EH (cell line): ENCODE measurements at places on chromosomes 7 and 10.

- no peak for DNase-seq
These were observed 36.0 kb downstream of the PRTFDC1 start for GRCh38 chr10:24916365-24916764.

GRCh38 chr7:45698303-45699014 lies 124.3 kb downstream of the ADCY1 start:
- DNase-seq = no peak

DNA sequence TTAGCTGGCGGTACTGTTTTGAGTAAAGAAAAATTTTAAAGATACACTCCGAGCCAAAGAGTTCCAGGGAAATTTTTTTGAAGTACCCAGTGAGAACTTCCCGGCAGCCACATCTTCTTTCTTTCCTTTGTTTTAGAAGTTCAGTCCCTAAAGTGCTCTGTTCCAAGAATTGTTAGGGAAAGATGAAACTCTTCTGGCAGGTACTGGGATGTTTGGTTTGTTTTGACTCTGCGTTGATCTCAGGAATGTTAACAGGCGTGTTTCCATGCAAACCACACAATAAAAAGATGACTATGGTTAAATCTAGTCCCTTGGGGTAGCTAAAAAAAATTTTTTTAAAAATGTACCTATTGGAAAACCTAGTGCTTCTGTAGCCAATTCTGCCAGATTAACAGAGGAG lies 224.7 kb upstream of the PHYHIPL start:
- peak; percentile 54 for DNase-seq

GRCh38 chr7:148884049-148884298 lies at the start of gene EZH2:
TSS of gene EZH2 (minus strand) at chr7:148884291. CDS start at chr7:148847298, 36,993 bp downstream.
- DNase-seq = no peak

DNA sequence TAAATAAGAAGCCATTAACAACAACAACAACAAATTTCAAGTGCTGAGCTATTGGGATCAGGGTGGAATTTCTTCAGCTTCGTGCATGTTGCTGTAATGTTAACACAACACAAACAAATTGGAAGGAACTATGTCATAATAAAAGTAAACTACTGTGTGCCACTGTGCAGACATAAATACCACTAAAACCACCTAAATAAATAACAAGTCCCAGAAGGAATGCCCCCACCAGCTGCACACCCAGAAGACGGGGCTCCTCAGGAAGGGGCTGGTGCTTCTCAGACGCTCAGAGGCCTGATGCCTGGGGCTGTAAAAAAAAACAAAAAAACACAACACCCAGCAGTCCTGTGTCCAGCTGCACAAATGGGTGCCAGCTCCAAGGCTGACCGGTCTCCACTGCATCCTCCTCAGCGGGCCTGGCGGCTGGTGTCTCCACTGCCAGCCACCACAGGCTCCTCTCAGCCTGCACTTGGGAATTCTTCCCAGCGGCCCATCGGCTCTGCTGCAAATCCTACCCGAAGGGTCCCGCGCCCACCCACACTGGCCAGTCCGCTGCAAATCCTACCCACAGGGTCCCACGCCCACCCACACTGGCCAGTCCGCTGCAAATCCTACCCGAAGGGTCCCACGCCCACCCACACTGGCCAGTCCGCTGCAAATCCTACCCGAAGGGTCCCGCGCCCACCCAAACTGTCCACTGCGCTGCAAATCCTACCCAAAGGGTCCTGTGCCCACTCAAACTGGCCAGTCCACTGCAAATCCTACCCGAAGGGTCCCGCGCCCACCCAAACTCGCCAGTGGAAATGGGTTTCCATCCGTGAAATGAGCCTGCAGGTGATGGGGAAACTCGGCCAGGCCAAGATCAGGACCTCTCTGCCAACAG lies 35.8 kb upstream of the DNAAF5 start:
- DNase-seq = no peak

DNA sequence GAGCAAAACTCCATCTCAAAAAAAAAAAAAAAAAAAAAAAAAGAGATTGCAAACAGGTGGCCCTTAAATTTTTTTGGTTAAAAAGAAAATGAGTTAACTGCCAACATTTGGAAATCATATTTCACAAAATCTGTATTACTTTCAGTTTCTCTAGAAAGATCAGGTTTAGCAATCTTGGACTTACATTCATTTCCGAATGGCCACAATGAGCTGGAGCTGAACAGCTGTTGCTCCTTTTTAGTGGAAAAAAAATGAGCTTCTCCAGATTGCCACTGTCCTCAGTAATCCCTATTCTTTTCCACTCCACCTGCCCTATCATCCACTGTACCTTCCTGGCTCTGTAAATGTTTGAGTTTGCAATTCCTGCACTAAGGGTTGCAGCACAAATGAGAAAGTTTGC lies 43.6 kb downstream of the RAB11FIP2 start:
- no peak for DNase-seq

DNA sequence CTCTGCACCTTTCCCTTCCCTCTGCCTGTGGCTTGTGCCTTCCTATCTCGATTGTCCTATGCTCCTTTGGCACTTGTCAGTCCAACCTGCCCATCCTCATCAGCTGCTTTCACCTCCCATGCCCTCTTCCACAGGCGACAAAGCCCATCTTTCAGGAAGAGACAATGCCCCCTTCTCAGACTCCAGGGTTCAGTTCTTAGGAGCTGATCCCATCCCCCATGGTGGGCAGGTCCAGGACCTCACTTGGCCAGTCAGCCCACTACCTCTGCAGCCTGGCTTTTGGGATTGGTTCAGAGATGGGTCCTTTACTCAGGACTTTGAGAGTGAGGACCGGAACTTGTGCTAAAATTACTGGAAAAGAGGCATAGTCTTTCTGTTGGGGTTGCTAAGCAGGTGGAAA lies 74.0 kb upstream of the NANOS1 start:
- DNase-seq = no peak

DNA sequence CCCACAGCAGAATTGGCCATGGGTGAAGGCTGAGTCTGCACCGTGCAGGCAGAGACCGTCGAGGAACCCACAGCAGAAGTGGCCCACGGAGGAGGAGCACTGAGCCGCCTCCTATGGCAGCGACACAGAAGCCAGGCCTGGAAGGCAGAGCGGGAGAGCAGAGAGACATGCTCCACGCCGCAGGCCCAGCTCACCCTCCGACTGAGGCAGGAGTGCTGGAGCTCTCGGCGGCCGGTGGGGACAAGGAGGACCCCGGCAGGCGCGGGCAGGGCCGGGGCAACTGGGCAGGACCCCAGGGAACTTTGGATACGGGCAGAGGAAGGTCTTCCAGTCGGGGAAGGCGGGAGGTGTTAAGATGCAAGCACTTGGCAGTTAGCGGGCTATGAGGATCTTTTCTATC lies 420.4 kb downstream of the DNAJB6 start:
- no peak for DNase-seq

GRCh38 chr7:68562323-68562899 lies 1035.9 kb upstream of the AUTS2 start:
- DNase-seq = peak; percentile 3

- DNase-seq = peak; percentile 95
These were observed at the start of the genes CNPY4 and TAF6 for GRCh38 chr7:100119072-100119969. TSS of gene CNPY4 (plus strand) at chr7:100119634. CDS start at chr7:100119745, 111 bp downstream. TSS of gene TAF6 (minus strand) at chr7:100119358. CDS start at chr7:100114209, 5,149 bp downstream.

- DNase-seq = no peak
These were observed 87.8 kb upstream of the DYNC1I1 start for GRCh38 chr7:95684505-95684904.

GRCh38 chr10:70441161-70441894 lies at the start of gene NODAL:
TSS of gene NODAL (minus strand) at chr10:70441681. CDS start at chr10:70441667, 14 bp downstream.
- no peak for DNase-seq

DNA sequence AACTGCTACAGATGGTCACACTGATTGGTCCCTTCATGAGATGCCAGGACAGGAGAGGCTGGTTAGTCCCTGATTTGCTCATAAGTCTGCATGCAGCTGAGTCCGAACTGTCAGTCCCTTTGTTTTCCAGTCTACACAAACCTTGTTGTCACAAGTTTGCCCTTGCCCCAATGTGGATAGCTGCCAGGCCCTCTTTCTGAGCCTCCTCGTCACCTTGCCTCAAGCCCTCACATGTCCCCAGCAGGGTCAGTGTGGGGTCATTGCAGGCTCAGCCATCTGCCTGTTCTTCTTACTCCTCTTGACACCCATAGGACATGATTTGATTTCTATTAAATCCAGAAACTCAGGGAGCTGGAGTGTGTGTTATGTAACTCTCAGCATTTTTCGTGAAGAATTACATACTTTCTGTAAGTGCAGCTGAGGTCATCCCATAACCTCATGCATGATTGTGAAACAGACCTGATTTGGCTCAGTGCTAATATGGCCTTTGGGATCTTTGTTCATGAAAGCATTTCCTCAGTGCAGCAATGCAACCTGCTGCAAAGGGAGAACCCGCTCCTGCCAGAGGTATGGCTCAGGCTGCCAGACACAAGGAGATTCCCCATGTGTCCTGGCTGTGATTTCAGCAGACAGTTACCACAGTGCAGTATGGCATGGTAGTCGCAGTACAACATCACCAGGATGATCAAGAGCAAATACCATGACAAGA lies 70.0 kb upstream of the ZMIZ2 start:
- DNase-seq = peak; percentile 84

DNA sequence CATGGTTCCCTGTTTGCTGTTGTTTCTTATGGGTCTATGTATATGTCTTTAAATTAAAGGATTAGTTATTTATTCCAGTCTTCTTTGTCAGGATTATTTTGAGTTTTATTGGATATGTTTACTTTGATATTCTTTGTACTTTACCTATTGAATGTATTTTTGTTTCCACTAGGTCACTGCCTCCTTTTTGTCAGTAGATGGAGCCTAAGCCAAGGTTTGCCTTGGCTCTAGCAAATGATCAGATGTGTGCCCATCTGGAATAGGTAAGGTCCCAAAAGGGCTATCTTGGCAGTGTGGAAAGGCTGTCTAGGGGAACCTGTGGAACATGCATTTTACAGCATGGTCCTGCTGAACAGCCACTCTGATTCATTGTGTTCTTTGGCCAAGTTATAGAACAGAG lies 337.3 kb upstream of the GHITM start:
- DNase-seq = no peak

- DNase-seq = no peak
These were observed 164.4 kb downstream of the RGS10 start for GRCh38 chr10:119377958-119378736.

DNA sequence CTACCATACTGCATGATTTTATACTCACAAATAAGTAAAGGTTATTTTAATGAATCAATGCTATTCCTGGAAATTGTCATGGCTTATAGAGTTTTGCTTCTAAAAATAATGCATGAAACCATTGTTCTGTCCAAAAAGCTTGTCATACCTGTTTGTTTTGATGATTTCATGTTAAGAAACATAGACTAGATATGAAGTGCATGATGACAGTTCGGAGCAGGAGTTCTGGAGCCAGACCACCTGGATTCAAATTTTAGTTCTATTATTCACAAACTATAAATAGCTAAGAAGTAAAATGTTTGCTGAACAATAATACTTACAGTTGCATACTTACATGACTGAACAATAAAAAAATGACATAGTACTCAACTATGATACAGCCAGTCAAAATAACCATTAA lies 107.0 kb upstream of the AKR1E2 start:
- DNase-seq = no peak
